ENCODE measurements at places on chromosomes 1 and 21.

GRCh38 chr1:201279313-201279712 lies 4.0 kb upstream of the PKP1 start:
- DNase-seq = no peak

- no peak for DNase-seq
Measured at GRCh38 chr1:202207292-202207691, 13.7 kb downstream of the LGR6 start.

GRCh38 chr1:58401991-58402390 lies 144.5 kb downstream of the OMA1 start:
- DNase-seq = no peak

DNA sequence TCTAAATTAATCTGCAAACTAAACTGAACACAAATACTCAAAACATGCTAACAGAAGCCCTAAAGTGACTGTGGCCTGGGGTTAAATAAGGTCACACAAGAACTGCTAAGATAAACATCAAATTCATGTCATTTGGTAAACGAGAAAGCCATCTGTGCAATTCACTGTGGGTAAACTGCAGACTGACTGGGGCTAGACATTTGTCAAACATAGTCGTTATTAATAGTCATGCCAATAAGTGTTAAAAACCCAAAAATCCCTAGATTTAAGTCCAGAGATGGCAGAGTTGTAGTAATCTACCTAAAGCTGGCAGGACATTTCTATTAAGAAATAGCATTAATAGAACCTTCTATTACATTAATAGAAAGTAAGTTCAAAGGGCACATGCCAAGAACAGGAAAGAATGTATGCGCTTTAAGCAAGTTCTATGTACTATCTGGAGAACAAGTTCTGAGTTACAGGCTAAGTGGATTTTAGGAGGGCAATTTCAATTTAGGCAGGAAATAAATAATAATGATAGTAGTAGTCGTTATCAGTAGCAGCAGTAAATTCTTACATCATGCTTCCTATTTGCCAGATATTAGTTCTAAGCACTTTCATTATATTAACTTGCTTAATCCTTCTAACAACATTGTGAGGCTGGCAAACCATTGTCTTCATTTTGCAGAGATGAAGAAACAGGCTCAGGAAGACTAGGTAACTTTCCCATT lies 8.6 kb downstream of the EDEM3 start:
- DNase-seq = no peak

DNA sequence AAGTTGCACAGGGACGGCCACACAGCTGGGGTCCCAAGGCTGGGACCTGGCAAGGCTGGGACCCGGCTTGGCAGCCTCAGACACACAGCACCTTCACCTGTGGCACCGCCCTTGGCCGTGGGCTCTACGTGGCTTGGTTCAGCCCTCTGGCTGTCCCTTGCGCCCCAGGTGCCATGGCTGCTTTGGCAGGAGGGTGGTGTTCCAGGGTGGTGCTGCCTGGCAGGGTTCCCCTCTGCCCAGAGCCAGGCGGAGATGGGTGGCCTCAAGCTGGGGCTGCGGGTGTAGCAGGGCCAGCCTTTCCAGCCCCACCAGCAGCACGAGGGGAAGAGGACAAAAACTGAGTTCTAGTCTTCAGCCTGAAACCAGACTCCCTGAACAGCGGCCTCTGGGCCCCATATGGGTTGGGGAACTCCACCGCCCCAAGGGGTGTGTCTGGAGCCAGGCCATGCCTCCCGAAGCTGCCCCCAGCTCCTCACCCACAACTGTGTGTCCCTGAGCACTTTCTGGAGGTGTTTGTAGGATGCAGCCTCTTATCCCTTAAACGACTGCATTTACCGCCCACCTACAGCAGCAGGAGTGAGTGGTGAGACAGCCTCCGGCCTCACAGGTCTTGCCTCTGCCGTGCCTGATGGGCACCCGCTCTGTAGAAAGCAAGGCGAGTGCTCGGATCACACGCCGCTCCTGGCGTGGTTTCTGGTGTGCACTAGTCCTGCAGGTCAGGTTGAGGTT lies 92.3 kb downstream of the PDE9A start:
- no peak for DNase-seq

DNA sequence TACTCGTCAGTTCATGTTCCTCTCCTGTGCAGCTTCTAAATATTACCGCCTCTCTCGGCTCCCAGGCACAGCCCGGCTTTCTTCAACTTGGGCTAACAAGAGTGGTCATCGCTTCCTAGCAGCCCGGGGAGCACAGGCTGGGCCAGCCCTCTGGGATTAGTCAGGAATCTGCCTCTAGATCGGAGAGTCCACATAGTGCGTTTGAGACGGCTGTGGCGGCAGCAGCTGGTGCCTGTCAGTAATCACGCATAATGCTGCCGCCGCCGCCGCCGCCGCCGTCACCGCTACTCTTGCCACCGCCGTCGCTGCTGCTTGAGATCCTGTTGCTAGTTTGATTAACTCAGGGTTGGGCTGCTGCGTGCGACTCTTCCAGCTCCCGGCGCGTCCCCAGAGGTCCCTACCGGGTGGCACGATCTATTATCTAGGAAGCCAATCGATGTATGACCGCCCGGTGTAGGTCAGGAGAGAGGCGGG lies at the start of gene RXRG:
RXRG (minus strand) TSS at position 230 of the 474 bp plus-strand sequence. CDS start 233 bp downstream, outside the sequence.
- DNase-seq = no peak

- DNase-seq = no peak
Measured at GRCh38 chr1:74570797-74571492, 58.5 kb upstream of the LRRC53 start.

- no peak for DNase-seq
Measured at GRCh38 chr1:115062542-115063004, 26.7 kb downstream of the TSPAN2 start.

DNA sequence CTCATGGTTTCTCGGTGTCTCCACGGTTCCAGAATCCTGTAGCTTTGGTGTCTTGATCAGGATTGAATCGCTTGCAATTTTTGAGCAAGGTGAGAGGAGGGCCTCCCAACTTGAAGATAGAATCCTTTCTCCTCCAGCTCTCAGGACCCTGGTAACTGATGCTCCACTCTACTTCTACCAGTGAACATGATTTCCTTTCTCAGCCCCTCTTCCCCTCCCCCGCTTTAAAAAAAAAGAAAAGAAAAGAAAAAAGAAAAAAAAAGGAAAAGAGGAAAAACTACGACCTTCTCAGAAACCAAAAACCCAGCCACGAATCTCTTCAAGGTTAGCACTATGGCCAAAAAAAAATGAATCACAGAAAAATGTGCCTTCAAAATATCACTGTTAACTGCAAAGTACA lies 1.2 kb downstream of the ARHGEF11 start:
- DNase-seq = no peak

- no peak for DNase-seq
Measured at GRCh38 chr1:114333690-114334089, 177.3 kb downstream of the TRIM33 start.

DNA sequence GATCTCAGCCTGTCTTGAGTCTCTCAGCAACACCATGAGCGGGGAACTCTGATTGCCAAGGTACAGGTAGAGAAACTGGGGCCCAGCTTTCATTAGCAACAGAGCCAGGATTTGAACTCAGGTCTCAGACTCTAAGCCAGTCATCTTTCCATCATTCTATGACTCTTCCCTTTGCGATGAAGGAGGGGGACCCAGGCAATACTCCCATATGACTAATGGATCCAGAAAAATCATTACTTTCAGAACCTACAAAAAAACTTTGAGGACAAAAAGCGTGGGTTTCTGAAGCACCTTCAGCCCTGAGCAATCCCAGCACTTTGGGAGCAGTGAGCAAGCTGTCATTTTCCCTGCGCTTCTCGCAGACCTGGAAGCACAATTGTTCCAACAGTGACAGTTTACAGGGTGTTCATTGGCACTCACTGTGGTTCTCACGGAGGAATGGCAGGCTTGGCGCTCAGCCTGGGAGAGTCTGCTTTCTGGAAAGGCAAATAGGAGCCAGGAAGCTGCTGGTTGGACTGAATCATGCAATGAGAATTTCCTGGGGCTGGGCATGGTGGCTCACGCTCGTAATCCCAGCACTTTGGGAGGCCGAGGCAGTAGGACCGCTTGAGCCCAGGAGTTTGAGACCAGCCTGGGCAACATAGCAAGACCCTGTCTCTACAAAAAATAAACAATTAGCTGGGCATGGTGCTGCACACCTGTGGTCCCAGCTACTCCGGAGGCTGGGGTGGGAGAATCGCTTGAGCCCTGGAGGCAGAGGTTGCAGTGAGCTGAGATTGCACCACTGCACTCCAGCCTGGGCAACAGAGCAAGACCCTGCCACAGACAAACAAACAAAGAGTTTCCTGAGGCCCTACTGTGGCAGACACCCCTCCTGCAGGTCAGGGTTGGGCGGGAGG lies 40.1 kb downstream of the SLC2A7 start:
- no peak for DNase-seq

GRCh38 chr1:160216301-160216700 lies 11.1 kb downstream of the PEA15 start:
- DNase-seq = no peak

DNA sequence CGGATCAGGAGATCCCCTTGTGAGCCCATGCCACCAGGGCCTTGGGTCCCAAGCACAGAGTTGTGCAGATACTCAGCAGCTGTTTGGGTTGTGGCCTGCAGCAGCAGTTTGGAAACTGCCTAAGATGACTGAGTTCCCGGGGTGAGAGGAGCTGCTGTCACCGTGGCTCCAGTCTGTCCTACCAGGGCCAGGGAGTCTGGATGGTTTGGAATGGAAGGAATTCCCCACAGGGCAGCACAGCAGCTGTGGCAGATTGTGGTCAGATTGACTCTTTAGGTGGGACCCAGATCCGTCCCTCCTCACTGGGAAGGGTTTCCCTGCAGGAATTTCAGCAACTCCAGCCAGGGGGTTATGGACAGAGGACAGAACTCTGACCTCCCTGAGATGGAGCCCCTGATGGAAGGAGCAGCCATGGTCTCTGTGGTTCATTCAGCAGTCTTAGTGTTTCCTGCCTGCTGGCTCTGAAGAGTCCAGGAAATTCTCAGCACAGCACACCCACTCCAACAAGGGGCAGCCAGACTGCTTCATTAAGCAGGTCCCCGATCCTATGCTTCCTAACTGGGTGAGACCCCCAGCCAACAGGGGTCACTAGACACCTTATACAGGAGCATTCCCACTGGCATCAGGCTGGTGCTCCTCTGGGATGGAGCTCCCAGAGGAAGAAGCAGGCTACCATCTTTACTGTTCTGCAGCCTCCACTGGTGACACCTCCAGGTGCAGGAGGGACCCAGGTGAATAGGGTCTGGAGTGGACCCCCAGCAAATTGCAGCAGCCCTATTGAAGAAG lies 51.5 kb upstream of the TNFSF4 start:
- DNase-seq = no peak

GRCh38 chr21:42159560-42160110 lies 59.3 kb upstream of the ABCG1 start:
- DNase-seq = no peak

GRCh38 chr1:201560328-201561194 lies 21.6 kb downstream of the NAV1 start:
- DNase-seq = no peak

DNA sequence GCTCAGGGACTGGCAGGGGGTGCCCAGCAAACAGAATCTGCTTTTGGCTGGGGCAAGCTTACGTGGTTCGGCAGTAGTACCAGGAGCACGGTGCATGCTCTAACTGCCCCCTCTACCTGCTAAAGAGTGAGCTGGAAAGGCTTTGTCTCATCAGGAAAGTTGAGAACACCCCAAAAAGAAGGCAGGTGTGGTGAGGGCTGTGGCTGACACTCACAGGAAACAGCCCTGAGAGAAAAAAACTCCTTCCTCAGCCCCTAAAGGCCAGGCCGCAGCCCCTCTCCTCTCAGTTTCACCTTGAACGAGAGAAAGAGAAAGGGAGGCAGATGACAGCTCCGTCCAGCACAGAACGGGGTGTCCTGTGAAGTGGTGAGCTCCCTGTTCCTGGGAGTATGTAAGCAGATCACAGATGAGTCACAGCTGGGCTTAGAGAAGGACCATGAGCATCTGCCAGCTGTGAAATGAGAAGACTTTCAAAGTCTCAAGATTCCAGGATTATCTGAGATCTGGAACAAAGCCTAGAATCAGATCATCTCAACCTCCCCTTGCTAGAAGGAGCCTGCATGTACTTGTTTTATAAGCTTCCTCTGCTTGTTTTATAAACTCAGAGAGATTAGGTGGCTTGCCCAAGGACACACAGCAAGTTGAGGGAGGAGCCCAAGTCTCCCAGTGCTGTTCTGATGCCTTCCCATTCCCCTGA lies 13.4 kb downstream of the LAPTM5 start:
- DNase-seq = no peak

GRCh38 chr1:238485057-238485911 lies 594.6 kb upstream of the ZP4 start:
- no peak for DNase-seq

DNA sequence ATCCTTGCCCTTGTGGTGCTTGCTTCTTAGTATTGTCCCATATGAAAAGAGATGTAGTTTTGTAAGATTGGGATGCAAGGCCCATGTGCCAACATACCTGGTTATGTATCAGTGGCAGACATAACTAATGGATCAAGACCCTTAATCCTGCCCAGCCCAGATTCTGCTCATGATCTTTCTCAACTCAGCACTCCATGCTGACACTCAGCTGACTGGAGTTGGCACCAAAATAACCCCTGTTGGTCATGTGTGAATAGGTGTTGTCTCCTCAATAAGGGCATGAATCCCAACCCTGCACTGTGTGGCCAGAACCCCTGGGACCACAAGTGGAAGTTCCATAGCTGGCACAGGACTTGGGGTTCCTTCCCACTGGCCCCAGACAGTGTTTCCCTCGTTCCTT lies 13.9 kb upstream of the CNR2 start:
- DNase-seq = no peak

DNA sequence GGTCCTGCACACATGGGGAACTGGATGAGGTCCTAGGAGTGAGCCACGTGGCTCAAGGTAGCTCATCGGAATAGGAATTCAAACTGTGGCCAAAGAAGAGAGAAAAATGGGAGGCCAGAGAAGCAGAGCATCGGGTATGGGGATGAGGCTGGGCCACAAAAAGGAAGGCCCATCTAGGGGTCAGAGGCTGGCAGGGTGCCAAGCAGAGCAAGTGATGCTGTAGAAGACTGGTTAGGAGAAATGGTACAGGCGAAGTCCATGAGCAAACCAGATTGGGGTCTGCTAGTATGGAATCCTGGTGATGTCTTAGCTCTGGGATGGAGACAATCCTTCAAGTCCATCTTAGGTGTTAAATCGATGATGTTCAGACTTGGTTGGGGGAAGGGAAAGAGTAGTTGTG lies 68.0 kb downstream of the TEX35 start:
- no peak for DNase-seq

DNA sequence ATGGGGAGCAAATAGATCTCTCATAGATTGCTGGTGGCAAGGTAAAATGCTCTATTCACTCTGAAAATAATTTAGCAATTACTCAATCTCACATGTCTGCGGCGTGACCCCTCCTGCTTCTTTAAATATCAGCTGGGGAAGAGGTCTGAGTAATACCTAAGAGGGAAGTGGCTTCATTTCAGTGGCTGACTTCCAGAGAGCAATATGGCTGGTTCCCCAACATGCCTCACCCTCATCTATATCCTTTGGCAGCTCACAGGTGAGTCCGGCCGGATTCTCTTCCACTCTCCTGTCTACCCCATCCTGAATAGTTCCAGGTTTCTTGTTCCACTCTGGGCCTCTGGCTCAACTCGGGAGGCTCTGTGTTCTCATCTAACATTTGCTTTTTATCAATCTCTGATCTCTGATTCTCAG lies at the start of gene SLAMF7:
SLAMF7 (plus strand) TSS at position 150 of the 414 bp plus-strand sequence; CDS start at position 205, 55 bp downstream.
- no peak for DNase-seq
